Activated naive CD8-positive, alpha-beta T cell treated with anti-CD3 and anti-CD28 coated beads, Interleukin-2, amount 10 ng/mL, durations not matched to agents 7 days and 5 days (primary cell): ENCODE measurements at places on chromosomes 7 and 10. TPM values are rescaled to one million over a fixed set of nuclear protein-coding genes. Genes with fewer than 3 reads are reported as not detected.

GRCh38 chr7:139842401-139843210 is 13.5 kb downstream of the TBXAS1 start:
- H3K36me3 ChIP-seq, result no peaks in the 10 kb centered on the region
- peaks cover 4% of the 10 kb centered on the region for H3K27me3 ChIP-seq
- H3K4me3 ChIP-seq, result no peak overlapping the region
- H3K27ac ChIP-seq, result no peak overlapping the region
- peaks cover 7% of the 10 kb centered on the region for H3K4me1 ChIP-seq

DNA sequence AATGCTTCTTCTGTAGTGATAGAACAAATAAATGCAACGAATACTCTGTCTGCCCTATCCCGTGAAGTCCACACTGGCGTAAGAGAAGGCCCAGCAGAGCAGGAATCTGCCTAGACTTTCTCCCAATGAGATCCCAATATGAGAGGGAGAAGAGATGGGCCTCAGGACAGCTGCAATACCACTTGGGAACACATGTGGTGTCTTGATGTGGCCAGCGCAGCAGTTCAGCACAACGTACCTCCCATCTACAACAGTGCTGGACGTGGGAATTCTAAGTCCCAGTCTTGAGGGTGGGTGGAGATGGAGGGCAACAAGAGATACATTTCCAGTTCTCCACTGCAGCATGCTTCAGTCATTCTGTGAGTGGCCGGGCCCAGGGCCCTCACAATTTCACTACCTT is 45.8 kb downstream of the FIGNL1 start:
- no peak for DNase-seq
- H3K4me1 ChIP-seq, result peaks cover 43% of the 10 kb centered on the region
- no peak overlapping the region for H3K27ac ChIP-seq
- H3K4me3 ChIP-seq, result no peak overlapping the region
- H3K27me3 ChIP-seq, result no peaks in the 10 kb centered on the region

- H3K4me1 ChIP-seq, result no peaks in the 10 kb centered on the region
- no peak overlapping the region for H3K4me3 ChIP-seq
- no peaks in the 10 kb centered on the region for H3K36me3 ChIP-seq
Measured at GRCh38 chr7:46015107-46015868, 94.2 kb upstream of the IGFBP3 start.

DNA sequence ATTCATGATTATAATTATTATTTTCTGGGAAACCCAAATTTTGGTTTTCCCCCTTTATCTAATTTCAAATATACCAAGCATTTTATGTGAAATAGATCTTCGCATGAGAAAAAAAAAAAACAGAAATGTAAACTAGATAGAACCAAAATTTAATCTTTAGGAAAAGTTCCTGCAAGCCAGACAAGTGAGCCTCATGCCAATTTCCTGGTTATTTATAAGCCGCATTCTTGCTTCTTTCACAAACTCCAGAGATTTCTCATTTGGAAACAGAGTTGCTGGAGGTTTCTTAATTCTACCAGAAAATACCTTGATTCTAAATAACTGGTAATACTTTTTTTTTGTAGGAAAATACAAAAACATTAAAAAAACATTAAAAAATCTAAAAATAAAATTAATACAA is 690.4 kb upstream of the IGFBP3 start:
- H3K4me1 ChIP-seq, result no peaks in the 10 kb centered on the region
- no peaks in the 10 kb centered on the region for H3K36me3 ChIP-seq
- no peak for DNase-seq
- no peak overlapping the region for H3K4me3 ChIP-seq
- no peaks in the 10 kb centered on the region for H3K27me3 ChIP-seq
- H3K27ac ChIP-seq, result no peak overlapping the region

The TFEC gene
- total RNA-seq, result 1.3 TPM
